ENCODE measurements at places on chromosomes 12 and 14.

GRCh38 chr12:130966443-130967030, 12.8 kb downstream of the ADGRD1 start:
- no peak for DNase-seq

DNA sequence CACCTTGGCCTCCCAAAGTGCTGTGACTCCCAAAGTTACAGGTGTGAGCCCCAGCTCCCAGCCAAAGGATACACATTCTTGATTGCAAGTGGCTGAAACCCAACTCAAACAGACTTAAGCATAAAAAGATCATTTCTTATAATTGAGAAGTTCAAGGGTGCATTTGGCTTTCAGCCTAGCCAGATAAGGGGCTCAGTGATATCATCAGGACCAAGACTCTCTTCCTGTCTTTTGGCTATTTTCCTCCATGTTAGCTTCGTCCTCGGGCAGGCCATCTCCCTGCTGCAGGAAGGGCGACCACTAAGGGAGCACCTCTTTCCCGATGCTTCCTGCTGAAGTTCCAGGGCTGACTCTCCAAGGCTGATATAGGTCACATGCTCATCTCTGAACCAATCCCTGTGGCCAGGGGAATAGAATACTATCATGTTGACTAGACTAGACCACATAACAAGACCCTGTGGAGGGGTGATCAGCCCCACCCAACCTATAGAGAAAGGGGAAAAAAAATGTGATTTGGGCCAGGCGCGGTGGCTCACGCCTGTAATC, 9.8 kb upstream of the KRT8 start:
- no peak for DNase-seq

- DNase-seq = no peak
Measured at GRCh38 chr12:94707892-94708291, 57.5 kb upstream of the TMCC3 start.

DNA sequence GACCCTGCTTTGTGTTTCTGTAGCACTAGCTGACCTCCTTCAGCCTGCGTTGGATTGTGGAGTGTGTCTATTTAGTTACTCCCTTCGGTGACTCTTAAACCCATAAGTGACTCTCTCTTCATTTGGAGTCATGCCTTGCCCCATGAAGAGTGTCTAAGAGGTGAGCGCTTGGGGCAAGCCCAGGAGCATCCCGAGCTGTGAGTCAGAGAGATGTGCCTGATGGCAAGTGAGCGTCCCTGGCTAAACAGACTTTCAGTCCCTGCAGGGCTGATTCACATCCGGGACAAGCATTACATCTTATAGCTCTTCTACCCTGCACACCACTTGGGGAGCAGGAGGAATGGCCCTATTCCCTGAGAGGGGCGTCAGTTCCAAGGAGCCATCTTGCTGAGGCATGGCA, 24.3 kb upstream of the ATF1 start:
- no peak for DNase-seq

- DNase-seq = peak; percentile 58
Measured at GRCh38 chr12:93441081-93441616, 598 bp downstream of the UBE2N start.

DNA sequence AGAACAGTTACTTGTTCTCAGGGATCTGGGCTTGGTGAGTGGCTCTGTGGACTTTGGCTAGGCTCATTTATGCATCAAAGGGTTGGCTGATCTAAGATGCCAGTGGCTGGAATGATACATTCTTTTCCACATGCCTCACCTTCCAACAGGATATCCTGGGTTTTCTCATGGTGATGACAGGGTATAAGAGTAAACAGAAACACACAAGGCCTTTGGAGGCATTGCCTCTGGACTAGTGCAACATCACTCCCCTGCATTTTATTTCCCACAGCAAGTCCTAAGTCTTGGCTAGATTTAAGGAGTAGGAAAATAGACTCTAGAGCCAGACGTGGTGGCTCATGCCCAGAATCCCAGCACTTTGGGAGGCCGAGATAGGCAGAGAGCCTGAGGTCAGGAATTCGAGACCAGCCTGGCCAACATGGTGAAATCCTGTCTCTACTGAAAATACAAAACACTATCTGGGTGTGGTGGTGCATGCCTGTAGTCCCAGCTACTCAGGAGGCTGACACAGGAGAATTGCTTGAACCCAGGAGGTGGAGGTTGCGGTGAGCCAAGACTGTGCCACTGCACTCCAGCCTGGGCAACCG, 47.9 kb downstream of the RPH3A start:
- DNase-seq = no peak

DNA sequence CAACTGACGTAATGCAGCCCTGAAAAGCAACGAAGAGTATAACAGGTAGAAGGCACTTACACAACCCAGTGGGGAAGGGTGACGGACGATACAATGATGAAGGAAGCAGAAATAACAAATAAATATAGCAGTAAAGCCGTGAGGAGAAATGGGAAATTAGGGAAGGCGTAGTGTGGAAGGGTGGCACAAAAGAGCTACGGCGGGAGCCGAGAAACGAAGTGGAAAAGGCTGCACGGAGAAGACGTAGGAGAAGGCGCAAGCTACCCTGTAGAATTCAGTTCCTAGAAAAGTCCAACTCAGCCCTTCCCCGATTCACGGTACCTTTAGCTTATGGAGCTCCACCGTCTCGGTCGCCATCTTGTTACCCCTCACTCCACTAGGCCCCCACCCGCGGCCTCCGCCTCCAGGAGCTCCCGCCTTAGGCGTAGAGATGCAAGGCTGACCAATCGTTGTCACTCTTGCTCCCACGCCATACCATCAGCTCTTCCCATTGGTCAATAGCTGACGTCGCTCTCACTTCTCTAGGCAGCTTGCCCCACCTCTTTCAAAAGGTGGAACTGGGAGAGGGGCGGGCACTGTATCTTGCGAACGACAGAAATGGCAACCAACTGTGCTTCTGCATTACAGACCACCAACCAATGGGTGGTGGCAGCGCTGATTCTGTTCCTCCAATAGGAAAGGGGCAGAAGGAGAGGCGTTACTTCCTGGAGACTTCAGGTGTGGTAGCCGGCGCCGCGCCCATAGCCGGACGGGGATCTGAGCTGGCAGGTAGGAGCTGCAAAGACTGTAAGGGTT, at the start of the genes ORMDL2 and SARNP:
TSS of gene ORMDL2 (plus strand) at position 697 of the 795 bp plus-strand sequence. CDS start 959 bp downstream, outside the sequence.
TSS of gene SARNP (minus strand) at position 380 of the 795 bp plus-strand sequence. CDS start at position 357, 23 bp downstream.
- peak; percentile 99 for DNase-seq

DNA sequence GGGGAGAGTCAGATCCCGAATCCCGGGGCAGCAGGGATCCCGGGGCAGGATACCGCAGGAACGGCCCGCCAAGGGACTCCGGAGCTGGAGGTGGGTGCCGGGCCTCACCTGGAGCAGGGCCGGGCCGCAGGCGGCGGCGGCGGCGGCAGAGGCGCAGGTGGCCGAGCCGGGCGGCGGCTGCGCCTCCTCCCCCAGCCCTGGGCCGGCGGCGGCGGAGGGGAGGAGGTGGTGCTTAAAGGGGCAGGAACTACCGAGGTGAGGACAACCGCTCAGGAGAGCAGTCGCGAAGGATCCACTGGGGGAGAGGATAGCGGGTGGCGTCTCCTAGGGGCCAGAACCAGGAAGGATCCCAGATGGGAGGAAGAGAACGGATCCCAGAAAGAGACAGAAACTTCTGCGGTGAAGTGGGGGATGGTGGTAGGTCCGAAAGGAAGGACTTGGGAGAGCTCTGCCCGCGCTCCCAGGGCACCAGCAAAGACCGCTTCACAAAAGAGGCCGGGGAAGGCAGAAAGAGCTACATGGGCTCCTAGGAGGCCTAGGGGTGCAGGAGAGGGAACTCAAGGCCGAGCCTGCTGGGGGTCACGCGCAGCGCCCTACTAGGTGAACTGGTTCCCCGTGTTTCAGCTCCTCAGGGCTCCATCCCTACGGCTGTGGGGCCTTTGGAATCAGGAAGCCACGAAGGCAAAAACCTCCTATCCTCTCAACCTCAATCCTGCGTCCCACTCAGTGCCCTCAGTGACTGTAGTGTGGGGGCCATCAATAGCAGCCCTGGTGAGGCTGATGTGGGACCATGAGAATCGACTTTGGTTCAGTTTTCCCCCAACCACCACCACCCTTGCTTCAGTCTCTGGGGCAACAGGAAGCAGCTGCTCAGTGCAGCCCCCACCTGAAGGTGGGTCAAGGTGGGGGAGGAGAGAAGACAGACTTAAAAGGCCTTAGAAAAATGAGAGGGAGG, 5.0 kb upstream of the BAZ2A start:
- peak; percentile 79 for DNase-seq

DNA sequence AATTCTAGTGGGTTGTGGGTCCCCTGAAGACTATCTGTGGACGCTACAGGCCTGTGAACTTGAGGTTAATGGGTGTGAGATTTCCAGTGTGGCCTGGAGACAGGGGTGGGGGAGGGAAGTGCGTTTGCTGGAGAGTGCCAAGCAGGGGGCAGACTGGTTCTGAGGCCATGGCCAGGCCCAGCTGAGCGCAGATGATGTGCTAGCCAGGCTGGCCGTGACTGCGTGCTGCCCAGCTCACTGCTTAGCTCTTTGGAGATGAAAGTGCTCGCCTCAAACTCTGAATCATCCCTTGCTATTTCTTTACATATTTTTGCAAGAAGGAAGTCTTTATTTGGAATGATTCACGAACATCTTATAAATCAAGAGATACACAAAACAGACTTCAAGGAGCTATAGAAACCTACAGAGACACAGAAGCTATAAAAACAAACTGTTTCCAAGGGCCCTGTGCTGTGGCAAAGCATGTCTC, 75.2 kb upstream of the PLEKHG3 start:
- DNase-seq = no peak

DNA sequence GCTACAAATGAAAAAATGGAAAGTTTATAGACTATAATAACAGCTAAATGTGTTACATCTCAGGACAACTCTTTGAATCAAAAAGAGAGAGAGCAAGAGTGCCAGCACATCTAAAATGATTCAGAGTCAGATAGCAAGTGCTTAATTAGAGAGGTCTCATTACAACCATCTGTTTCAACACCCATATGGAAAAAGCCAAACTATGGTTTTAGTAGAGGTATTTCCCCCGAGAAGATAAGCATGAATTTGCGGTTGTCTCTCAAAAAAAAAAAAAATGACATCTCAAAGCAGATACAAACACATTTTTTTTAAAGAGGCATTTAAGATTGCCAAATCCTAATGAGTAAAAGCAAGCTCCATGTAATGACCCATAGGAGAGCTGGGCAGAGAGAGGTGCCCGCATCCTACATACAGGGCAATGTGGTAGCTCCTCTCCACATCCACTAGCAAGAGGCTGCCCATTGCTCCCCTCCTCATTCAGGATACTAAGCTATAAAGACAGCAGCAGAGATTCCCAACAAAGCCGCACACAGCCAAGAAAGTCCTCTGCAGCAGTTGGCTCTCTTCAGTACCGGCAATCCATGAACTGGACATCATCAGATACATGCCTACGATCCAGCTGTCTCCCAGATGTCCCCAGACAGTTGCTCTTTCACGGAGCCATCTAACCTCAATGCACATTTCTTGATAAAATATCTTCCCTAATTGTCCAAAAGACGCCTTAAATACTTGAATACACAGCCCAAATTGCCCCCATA, 100.4 kb downstream of the EFCAB11 start:
- DNase-seq = no peak

DNA sequence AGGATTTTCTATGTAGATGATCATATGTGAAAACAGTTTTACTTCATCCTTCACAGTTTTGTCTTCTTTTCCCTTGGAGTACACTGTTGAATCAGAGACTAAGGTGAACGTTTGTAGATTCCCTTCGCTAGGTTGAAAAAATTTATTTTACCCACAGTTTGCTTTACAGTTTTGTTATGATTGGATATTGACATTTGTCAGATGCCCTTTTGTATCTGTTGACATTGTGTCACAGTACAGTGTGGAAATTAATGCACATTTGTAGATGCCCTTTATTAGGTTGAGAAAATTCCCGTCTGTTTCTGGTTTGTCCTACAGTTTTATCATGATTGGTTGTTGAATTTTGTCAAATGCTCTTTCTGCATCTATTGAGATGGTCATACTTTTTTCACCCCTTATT, 13.3 kb downstream of the G2E3 start:
- no peak for DNase-seq

DNA sequence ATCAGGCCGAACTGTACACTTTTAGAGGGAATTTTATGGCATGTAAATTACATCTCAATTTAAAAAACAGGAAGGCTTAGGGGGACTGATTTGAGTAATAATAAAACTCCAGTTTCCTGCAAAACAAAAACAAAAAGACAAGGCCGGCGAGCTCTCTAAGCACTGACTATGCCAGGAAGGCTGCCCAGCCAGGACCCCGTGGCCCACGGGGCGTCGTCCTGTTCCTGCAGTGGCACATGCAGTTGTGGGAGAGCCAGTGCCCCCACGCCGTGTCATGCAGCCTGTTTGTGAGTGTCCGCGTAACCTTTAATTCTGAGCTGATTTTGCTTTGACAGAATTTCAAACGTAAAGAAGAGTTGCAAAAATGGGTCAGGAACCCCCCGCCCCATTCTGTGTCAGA, 10.5 kb downstream of the XRCC3 start:
- DNase-seq = no peak

GRCh38 chr12:120110550-120111501, 5.7 kb downstream of the RAB35 start:
- DNase-seq = peak; percentile 69

DNA sequence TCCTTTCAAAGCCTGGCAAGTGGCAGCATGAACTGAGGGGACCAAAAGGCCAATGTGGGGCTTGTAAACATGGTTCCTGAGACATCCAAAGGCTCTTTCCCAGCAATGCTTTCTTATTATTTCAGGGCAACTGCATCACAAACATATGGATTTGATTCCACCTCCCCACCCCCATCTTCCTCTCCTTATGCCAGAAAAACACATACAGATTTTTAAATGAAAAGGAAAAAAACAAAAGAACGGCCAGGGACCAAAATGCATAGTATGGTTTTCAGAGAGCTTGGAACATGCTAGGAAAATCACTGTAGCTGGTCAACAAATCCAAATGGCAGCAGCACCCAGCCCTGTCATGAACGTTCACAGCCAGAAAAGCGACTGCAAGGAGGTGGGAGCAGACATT, 167.6 kb downstream of the ANO2 start:
- no peak for DNase-seq

GRCh38 chr12:70733385-70733784, 96.2 kb upstream of the PTPRB start:
- DNase-seq = peak; percentile 23

GRCh38 chr14:94690896-94691659, 78.8 kb downstream of the GSC start:
- no peak for DNase-seq

DNA sequence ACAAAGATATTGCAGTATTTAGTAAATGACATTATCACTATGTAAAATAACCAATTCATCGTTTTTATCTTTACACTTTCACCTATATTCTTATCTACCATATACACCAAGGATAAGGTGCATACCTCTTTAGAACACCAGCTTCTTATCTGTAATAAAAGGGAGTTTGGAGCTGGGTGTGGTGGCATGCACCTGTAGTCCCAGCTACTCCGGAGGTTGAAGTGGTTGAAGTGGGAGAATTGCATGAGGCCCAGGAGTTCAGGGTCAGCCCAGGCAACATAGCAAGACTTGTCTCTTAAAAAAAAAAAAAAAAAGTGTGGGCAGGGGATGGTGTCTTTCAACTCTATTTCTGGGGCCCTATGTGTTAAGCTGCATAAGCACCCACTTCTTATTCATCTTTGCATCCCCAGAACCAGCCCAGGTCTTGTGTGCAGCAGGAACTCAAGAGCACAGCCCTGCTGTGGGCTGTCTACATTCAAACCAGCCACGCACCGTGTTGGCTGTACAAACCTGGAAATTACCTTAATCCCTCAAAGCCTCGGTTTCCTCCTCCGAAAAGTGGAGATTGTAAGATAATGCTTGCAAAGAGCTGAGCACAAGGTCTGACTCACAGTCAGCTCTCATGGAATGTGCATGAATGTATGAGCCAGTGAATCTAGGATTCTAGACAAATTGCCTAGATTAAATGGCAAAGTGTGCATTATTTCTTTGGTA, 256.6 kb upstream of the FOXN3 start:
- DNase-seq = no peak

All from activated CD8-positive, alpha-beta T cell treated with anti-CD3 and anti-CD28 coated beads, Interleukin-2, amount 10 ng/mL, durations not matched to agents 7 days and 5 days (primary cell).